ENCODE measurements at places on chromosomes 1 and 21. TPM values are rescaled to one million over a fixed set of nuclear protein-coding genes. Genes with fewer than 3 reads are reported as not detected.

DNA sequence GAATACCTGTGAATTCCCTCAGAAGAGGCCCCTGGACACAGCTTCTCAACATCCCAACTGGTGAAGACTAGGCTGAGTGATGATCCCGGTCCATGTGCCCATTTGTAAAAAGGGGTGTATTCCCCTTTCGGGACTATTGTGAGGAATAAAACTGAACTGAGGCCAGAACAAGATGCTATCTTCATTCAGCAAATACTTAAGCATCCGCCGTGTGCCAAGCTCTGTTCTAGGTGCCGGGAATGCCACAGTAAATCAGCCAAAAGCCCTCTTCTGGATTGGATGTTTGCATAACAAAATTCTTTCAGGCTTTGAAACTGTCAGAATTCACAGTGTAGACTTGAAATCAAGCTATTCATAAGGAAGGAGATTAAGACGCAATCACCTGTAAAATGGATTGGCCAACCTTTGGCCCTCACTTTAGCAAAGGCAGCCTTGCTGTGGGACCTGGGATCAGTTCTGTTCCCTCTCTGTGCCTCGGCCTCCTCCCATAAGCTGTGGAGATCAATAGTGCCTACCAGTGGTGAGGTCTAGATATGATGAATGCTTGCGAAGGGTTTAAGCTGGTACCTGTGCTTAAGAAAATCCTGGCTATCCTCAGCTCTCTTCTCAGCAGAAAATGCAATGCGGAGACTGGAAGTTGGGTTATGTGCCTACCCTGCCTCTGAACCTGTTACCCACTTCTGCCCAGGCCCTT is 1.8 kb downstream of the ALPL start:
- H3K36me3 ChIP-seq: no peaks in the 10 kb centered on the region
- peak overlapping the region; percentile 86 for H3K27ac ChIP-seq

DNA sequence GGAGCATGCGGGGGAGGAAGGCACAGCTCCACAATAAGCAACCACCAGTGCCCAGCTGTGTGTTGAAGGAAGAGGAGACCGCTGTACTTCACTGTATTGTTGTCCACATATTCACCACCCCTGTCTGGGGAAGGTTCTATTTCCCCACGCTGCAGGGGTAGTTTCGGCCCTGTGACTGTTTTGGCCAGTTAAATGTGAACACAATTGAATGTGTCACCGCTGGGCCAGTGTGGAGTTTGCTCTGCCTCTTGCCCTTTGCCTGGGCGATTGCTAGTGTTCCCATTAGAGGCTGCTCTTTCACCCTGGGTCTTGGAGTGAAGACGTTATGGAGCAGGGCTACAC is 32.6 kb downstream of the UBE4B start:
- H3K4me1 ChIP-seq: peaks cover 18% of the 10 kb centered on the region
- H3K4me3 ChIP-seq: no peak overlapping the region
- no peaks in the 10 kb centered on the region for H3K27me3 ChIP-seq
- H3K36me3 ChIP-seq: peaks cover 5% of the 10 kb centered on the region

Gene KAZN
- 47.1 TPM for total RNA-seq

GRCh38 chr21:39658066-39658465 is 45.3 kb downstream of the B3GALT5 start:
- H3K36me3 ChIP-seq: no peaks in the 10 kb centered on the region
- no peaks in the 10 kb centered on the region for H3K27me3 ChIP-seq
- no peak overlapping the region for H3K27ac ChIP-seq
- DNase-seq: no peak
- no peak overlapping the region for H3K4me3 ChIP-seq

GRCh38 chr1:96878640-96879039 is 157.1 kb downstream of the PTBP2 start:
- H3K27ac ChIP-seq: no peak overlapping the region
- no peaks in the 10 kb centered on the region for H3K36me3 ChIP-seq

Gene AGT
- 30.1 TPM for total RNA-seq

Gene RABGGTB
- total RNA-seq: 62.5 TPM

- no peak overlapping the region for H3K27ac ChIP-seq
- H3K4me1 ChIP-seq: peaks cover 33% of the 10 kb centered on the region
- peak overlapping the region; percentile 82 for H3K4me3 ChIP-seq
- H3K27me3 ChIP-seq: peaks cover 84% of the 10 kb centered on the region
- no peaks in the 10 kb centered on the region for H3K36me3 ChIP-seq
- no peak for DNase-seq
Observed at GRCh38 chr1:213989002-213989855, 1.5 kb downstream of the PROX1 start.

DNA sequence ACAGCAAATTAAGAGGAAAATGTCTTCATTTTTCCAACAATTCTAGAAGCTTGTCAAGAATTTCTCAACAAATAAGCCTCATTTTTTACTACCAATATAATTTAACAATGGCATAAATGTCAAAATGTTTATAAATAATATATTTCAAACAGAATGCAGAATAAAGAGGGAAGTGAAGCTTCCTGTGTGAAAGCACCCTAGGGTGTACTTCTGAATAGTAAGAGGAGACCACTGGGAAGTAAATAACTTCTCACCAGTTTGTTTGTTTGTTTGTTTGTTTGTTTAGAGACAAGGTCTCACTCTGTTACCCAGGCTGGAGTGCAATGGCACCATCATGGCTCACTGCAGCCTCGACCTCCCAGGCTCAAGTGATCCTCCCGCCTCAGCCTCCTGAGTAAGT is 244.3 kb downstream of the SLC45A1 start:
- no peak overlapping the region for H3K27ac ChIP-seq
- DNase-seq: no peak
- H3K36me3 ChIP-seq: no peaks in the 10 kb centered on the region
- peaks cover 13% of the 10 kb centered on the region for H3K4me1 ChIP-seq
- H3K4me3 ChIP-seq: no peak overlapping the region
- no peaks in the 10 kb centered on the region for H3K27me3 ChIP-seq

- H3K4me1 ChIP-seq: no peaks in the 10 kb centered on the region
- no peak for DNase-seq
- H3K27ac ChIP-seq: no peak overlapping the region
- H3K4me3 ChIP-seq: no peak overlapping the region
- H3K27me3 ChIP-seq: no peaks in the 10 kb centered on the region
Observed at GRCh38 chr1:67041841-67042503, 12.0 kb downstream of the SLC35D1 start.

DNA sequence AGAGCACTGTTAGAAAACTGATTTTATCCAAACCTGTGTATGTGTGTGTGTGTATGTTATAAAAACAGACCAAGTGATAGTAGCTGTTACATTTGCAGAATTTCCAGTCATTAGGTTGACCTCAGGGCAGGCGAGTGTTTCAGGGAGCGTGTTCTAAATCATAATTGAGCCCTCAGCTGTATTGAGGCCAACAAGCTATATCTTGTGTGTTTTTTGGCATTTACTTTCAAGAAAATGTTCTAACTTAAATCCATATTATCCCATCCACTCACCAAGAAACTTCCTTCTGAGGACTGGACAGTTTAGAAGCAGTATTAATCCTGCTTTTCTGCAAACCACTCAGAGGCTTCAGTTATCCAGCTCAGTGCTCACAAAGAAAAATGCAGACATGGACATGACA is 12.0 kb downstream of the DDAH1 start:
- no peak overlapping the region for H3K4me3 ChIP-seq
- peaks cover 32% of the 10 kb centered on the region for H3K4me1 ChIP-seq
- H3K27ac ChIP-seq: no peak overlapping the region
- DNase-seq: no peak
- H3K27me3 ChIP-seq: no peaks in the 10 kb centered on the region

Gene TMEM125
- not detected for total RNA-seq

Gene CHI3L1
- total RNA-seq: not detected

- no peaks in the 10 kb centered on the region for H3K36me3 ChIP-seq
- peaks cover 56% of the 10 kb centered on the region for H3K4me1 ChIP-seq
- H3K4me3 ChIP-seq: no peak overlapping the region
- H3K27ac ChIP-seq: peak overlapping the region; percentile 44
- DNase-seq: no peak
Observed at GRCh38 chr1:93625582-93626327, 55.9 kb downstream of the BCAR3 start.

Gene SLC30A10
- not detected for total RNA-seq

DNA sequence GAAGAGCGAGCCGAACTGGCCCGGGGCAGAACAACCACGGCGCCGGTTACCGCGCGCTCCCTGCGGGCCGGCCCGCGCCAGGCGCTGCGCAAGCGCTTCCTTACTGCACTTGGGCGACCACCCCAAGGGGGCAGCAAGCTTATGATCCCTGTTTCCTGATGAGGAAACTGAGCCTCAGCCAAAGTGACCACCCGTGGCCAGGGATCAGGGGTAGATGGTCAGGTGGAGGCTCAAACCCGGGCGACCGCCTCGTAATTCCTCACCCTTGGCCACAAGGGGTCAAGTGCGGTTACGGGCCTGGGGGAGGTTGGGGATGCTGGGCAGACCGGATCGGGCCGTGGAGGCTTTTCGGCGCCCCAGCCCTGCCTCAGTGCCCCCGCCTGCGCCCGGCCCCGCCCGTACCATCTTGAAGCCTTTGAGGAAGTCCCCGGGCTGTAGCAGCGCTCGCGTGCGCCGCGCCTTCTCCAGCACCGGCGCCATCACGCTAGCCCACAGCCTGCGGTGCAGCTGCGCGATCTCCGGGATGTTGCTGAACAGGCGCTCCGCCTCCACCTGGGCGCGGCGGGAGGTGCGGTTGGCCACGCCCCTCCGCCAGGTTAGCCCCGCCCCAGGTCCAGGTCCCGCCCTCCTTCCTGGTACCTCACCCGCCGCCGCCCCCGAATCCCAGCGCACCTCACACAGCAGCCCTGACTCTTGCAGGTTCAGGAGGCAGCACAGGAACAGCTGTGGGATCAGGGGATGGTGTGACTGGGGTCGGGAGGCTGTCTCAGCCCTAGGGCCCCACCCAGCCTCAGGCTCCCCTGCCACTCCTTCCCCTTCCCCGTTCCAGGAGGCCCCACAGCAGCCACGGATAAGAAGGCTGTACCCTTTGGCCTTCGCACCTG is 5.4 kb upstream of the TNFRSF25 start:
- H3K4me1 ChIP-seq: no peaks in the 10 kb centered on the region
- no peak overlapping the region for H3K4me3 ChIP-seq
- H3K27ac ChIP-seq: no peak overlapping the region

Gene UTS2
- not detected for total RNA-seq

DNA sequence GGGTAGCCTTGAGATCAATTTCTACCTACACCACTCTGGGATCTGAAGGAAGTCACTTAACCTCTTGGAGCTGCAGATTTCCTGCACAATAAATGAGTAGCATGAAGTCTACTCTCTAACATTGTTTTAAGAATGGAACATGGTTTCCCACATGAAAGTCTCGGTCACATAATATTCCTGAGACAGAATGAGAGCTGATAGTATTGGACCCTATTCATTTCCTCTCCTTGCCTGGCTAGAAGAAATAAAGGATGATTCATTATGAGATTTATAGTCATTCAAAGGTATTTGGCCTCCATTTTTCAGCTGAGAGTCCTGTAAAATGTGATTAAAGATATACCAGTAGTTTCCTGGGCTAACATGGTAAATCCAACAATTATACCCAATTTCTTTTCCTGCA is 56.7 kb downstream of the ARHGAP29 start:
- DNase-seq: no peak
- H3K4me3 ChIP-seq: no peak overlapping the region
- H3K27me3 ChIP-seq: no peaks in the 10 kb centered on the region

- no peak overlapping the region for H3K27ac ChIP-seq
- peaks cover 32% of the 10 kb centered on the region for H3K4me1 ChIP-seq
- DNase-seq: no peak
- no peaks in the 10 kb centered on the region for H3K36me3 ChIP-seq
Observed at GRCh38 chr21:39022863-39023693, 160.2 kb downstream of the PSMG1 start.

Gene C1orf141
- not detected for total RNA-seq

- H3K36me3 ChIP-seq: peaks cover 2% of the 10 kb centered on the region
- no peak for DNase-seq
- peak overlapping the region; percentile 86 for H3K27ac ChIP-seq
- H3K4me1 ChIP-seq: peaks cover 69% of the 10 kb centered on the region
- peak overlapping the region; percentile 20 for H3K4me3 ChIP-seq
- H3K27me3 ChIP-seq: no peaks in the 10 kb centered on the region
Observed at GRCh38 chr21:29193072-29193471, 62.6 kb downstream of the MAP3K7CL start.

DNA sequence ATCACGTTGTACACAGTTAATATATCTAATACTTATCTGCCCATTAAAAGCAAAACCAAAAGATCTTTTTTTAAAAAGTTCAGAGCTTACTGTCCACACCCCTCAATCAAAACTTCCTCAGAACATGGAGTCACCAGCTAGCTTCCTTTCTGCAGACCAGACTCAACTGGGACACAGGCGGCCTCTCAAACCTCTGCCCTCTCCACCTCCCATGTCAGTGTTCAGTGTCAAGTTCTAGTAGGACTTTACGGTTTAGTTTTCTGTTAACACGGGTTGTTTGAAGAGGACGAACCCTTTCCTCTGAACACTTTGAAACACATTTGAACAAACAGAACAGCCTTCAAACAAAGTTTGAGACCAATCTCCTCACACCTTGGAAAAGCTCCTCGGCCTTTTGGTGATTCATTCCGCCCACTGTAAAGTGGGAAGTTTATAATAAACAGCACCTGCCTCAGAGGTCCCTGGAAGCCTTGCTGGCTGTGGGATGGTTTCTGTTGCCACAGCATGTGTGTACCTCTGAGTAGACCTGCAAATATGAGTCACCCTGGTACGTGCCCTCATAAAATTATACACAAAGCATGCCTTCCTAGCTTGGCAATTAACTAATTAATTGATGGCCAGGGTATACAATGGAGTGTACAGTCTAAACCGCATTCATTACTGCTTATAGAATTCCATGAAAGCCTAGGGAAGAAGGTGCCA is 48.4 kb upstream of the SIPA1L2 start:
- no peaks in the 10 kb centered on the region for H3K4me1 ChIP-seq
- H3K27me3 ChIP-seq: peaks cover 4% of the 10 kb centered on the region
- H3K36me3 ChIP-seq: peaks cover 2% of the 10 kb centered on the region
- no peak overlapping the region for H3K27ac ChIP-seq

GRCh38 chr1:232965124-232965911 is 14.9 kb downstream of the NTPCR start:
- H3K4me3 ChIP-seq: no peak overlapping the region
- no peak overlapping the region for H3K27ac ChIP-seq
- no peaks in the 10 kb centered on the region for H3K27me3 ChIP-seq
- no peak for DNase-seq
